ENCODE measurements at places on chromosomes 12 and 14.

DNA sequence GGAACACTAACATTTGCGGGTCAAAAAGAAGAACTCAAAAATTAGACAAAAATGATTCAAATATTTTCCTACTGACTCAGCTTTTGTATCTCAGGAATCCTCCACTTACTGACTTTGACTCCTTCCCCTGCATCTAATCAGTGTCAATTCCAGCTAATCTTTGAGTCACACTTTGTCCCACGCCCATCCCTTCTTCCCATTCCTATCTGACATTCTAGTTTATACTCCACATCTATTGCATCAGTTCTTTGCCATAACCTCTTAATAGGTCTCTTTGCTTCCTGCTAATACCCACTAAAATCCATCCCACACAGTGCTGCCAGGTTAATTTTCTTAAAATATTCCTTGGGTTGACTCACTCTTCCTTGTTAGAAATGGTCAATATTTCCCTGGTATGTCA, 19.1 kb downstream of the BBS10 start:
- no peak for DNase-seq

DNA sequence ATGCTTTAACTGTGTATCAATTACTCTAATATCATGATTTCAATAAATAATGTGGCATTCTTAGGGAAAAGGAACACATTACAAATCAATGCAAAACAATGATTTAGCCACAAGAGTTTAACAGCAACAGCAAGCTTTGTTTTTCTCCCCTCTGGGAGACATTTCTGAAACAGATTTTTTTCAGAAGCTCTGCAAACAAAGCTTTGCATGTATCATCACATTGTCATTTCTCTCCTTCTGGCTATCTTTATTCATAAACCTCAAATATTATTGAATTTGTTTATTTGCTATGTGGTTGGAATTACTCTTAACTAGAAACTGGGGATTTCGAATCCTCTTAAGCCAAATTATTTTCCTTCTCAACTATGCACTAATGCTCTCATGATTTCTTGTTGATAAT, 278.4 kb upstream of the ATXN7L3B start:
- no peak for DNase-seq

DNA sequence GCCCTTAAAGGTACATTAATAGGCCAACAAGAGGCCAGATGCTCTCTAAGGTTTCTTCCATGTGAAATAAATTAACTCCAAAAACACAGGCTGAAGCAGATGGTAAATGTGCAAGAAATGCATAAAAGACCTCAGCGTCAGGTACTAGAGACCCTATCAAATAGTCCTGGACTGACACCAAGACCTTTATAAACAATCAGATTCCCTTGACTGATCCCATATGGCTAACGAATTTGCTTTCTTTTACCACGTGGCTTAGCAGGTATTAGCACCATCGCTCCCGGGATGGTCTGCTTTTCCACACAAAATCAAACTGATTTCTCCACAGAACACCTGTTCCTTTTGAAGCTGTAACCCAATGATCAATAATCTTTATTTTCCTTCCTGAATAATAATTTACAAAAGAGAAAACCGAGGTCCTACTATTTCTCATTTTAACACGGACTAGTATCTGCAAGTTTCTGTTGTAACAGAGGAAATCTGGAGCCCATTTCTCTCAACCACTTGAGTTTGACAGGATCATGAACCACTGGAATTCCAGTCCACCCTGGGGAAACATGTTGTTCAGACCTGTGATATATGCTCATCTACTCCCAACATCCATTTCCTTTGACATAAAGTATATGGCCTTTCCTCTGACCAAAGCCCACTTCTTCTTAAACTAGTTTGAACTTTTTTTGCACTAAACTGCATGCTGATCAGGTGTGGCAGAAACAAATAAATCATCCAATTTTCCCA, 48.2 kb upstream of the DAAM1 start:
- DNase-seq, result no peak

DNA sequence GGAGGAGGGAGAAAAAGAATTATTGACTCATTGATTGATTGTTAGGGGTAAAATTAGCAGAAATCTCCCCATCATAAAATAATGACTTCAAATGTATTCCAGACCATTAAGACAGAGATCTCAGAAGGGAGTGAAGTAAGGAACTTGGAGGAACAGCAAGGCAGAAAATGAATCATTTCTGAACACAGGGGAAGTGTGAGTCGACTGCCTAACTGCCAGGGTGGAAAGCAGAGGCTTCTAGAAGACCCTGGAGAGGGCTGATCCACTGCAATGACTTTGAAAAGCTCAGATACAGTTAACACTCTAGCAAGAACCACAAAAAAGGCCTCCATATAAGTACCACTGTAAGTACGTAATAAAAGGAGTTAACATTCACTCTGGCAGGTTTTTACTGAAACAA, 9.7 kb downstream of the GLTP start:
- DNase-seq, result peak; percentile 40

DNA sequence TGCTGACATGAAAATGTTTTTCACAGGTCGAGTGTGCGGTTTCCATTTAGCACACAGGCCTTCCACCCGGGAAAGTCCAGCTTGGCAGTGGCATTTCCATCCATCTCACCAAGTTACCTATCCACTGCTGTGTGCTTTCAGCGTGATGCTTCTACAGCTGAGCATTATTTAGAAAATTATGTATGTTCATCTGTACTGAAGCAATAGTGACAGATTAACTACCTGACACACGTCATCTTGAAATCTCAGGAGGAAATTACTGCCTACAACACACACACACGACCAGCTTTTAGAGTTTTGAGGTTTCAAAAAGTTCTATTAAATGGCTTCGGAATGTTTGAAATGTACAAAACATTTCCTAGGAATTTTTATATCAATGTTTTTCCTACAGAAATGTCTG, 39.4 kb downstream of the IFNG-AS1 start:
- DNase-seq, result no peak

DNA sequence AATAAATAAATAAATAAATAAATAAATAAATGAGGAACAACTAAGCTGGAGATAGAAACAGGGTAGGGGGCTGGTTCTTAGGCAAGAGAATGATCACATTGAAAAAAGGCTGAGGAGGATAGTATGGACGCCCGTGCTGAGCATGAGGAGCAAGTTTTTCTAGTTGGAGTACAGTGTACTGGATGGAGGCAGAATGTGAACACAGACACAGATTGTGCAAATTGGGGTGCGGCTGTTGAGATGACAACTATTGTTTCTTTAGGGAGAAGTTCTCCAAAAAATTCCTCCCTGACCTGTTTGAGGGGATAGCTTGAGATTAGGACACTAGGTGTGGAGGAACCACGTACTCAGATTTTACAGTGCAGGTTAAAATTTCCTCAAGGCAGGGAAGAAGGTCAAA, 979 bp upstream of the BIN2 start:
- DNase-seq, result no peak

- DNase-seq, result peak; percentile 80
These were observed 120.8 kb downstream of the GXYLT1 start for GRCh38 chr12:42023733-42024494.

- DNase-seq, result no peak
These were observed 7.8 kb upstream of the OTUB2 start for GRCh38 chr14:94018308-94018707.

DNA sequence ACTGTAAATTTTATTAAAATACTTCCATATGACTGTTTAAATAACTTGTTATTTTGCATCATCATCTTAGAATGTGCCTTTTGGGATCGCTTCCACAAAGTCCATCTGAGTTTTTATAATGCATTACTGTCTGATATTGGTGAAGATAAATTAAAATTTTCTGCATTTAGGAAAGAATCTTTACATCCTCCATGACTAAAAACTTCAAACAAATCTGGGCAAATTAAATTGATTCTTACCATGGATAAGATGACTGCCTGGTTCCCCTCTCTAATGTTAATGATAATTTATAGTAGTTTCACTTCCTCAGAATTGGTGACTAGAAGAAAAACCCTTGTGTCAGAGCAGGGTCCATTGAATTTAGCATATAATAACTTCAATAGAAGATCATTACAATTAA, 94.7 kb upstream of the SLC38A4 start:
- no peak for DNase-seq

- DNase-seq, result no peak
These were observed 19.1 kb upstream of the DGLUCY start for GRCh38 chr14:91094772-91095171.

GRCh38 chr12:4289998-4290790, 16.6 kb downstream of the CCND2 start:
- no peak for DNase-seq

DNA sequence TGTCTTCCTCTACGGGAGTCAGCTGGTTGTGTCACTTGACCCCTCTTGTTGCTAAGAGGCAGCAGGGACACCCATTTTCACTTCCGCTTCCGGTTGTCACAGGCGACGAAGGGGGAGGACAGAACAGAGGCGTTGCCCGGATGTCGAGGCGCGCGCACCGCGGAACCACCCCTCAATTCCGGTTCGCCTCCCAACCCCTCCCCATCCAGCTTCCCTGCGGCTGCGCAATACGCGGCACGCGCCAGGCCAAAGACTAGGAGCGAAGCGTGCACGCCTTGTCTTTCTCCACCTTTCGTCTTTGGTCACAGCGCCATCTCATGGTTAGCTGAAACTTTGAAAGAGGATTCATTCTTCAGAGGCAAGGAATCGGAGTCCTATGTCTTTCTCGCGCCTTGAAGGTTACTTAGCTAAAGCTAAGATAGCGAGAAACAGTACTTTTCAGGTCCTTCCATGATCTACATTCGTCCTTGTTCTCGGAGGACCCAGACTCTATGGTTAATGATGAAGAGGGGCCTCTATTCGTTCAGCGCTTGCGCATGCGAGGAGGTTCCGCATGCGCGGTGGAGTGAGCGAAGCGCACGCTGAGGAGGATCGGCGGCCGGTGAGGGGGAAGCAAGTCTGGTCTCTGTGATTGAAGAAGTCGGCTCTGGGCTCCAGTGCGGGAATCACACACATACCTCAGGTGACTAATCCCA, at the start of the genes ATP6V1D and EIF2S1:
Gene ATP6V1D, minus strand, starts transcription at position 30 of the 695 bp plus-strand sequence. CDS start 106 bp downstream, outside the sequence.
Gene EIF2S1, plus strand, starts transcription at position 554 of the 695 bp plus-strand sequence. CDS start 4,440 bp downstream, outside the sequence.
- peak; percentile 100 for DNase-seq

DNA sequence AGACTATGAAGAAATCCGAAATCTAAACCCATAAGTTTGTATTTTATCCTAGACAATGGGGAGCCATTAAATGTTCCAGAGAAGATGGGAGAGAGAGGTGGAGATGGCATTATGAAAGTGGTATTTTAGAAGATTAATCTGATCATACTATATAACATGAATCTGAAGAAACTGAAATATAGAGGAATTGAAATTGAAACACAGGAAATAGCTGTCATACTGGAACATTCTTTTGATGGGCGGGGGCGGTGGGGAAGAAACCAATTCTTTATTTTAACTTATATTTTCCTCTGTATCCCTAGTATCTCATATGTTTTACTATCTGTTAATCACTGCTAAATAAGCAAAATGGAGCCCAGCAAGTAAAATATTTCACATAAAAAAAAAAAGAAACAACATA, 27.0 kb upstream of the FOXN3 start:
- DNase-seq, result peak; percentile 28

GRCh38 chr12:132185705-132186104, 41.4 kb downstream of the NOC4L start:
- DNase-seq, result no peak

DNA sequence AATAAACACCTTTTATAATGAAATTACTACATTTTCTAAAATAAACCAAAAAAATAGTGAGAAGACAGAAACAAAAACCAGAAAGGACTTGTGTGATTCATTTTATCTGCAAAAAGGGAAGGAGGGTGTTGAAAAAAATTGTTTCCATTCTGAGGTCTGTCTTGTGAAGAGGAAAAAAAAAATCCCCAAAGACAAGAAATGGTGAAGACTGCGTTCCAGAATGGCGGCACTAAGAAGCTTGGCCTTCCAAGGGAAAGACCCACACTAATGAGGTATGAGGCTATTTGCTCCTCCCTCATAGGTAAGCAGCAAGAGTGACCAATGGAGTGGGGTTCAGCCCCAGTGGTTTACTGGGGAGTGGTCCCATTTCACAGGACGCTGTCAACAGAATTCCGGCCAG, 35.0 kb downstream of the GNPTAB start:
- DNase-seq, result peak; percentile 39

DNA sequence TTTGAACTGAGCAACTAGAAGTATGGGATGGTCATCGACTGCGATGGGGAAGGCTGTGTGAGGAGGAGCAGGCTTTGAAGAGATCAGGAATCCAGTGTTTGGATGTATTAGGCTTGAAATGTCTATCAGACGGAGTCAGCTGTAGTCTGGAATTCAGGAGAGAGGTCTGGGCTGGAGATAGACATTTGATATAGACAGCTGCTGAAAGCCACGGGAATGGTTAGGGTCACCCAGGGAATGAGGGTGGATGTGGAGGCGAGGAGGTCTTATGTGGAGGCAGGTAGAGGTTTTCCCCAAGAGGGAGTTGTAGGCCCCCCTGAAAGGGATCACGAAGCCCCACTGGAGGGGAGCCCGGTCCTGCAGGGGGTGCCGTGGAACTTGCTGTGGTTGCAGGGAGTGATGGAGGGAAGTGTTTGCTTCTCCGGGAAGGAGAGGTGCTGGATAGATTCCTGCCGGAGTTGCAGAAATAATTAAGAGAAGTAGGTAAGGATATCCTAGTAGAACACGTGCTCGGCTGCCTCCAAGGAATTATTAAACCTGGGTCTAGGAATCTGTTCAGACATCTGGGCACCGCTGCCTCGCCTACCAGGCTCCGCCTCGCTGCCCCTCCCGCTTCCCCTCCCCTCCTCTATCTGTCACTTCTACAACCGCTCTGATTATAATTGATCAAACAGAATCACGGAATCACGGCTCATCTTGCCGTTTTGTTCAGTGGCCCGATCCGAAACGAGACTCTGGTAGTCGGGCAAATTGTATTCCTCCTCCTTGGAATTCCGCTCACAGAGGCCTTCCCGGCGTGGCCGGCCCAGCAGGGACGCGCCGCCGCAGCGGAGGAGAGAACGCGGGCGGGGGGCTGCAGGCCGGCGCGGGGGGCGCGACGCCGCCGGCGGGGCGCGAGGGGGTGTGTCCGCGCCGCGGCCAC, 826 bp upstream of the CACNA1C start:
- DNase-seq, result no peak

GRCh38 chr12:108907839-108908351, 28.0 kb downstream of the DAO start:
- DNase-seq, result no peak

Measured in activated CD4-positive, alpha-beta T cell treated with anti-CD3 and anti-CD28 coated beads, Interleukin-2, Interleukin-6, amounts not matched to agents 100 ng/mL and 50 ng/mL, durations not matched to agents 16 hours and 8 hours (primary cell).